ENCODE measurements at places on chromosomes 1 and 21. TPM values are rescaled to one million over a fixed set of nuclear protein-coding genes. Genes with fewer than 3 reads are reported as not detected.

The IL6R gene
- total RNA-seq, result 12.8 TPM

The OLFML3 gene
- total RNA-seq, result 68.0 TPM

The RCSD1 gene
- under 0.01 TPM for total RNA-seq

The TMPRSS3 gene
- total RNA-seq, result not detected

The EDN2 gene
- not detected for total RNA-seq

The HES3 gene
- not detected for total RNA-seq

The NUP210L gene
- total RNA-seq, result 0.17 TPM

The SLAMF7 gene
- total RNA-seq, result not detected

The OR2T35 gene
- total RNA-seq, result not detected

The PRRX1 gene
- 121 TPM for total RNA-seq

The AKR7A2 gene
- total RNA-seq, result 57.0 TPM

Measured in fibroblast of lung (primary cell).